ENCODE measurements at places on chromosomes 3 and 15.

DNA sequence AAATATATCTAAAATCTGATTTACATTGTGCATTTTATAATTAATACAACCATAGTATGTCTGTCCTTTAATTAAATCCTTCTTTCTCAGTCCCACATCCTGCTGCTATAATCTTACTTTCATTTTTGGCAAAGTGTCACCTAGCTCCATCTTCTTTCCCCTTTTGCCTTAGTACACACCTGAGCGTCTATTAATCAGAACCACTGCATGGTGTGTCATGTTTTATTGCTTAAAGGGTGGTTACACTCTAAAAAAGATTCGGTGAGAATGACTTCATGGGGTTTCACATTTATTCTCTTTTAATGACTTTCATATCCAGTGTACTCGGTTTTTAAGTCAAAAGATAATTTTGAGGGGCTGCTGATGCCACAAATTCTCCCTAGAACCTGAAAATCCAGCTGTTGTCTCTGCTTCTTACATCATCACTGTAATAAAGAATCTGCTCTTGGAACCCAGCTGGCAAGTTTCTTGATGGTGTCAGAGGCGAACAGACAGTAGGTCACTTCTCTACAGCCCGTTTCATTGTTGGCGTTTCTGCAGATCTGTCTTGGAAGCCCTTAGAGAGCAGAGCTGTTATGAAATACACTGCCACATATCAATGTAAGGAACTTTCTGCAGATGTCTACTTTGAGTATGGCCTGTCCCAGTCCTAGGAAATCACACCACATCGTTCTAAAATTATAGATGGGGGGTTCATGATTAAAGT is 99.7 kb downstream of the TIGIT start:
- DNase-seq, result no peak

- DNase-seq, result no peak
Measured at GRCh38 chr15:73928971-73929627, 2.8 kb downstream of the LOXL1 start.

- no peak for DNase-seq
Measured at GRCh38 chr15:34732430-34732829, 22.4 kb downstream of the GJD2 start.

GRCh38 chr3:195147649-195148080 is 123.3 kb downstream of the XXYLT1 start:
- peak; percentile 52 for DNase-seq

DNA sequence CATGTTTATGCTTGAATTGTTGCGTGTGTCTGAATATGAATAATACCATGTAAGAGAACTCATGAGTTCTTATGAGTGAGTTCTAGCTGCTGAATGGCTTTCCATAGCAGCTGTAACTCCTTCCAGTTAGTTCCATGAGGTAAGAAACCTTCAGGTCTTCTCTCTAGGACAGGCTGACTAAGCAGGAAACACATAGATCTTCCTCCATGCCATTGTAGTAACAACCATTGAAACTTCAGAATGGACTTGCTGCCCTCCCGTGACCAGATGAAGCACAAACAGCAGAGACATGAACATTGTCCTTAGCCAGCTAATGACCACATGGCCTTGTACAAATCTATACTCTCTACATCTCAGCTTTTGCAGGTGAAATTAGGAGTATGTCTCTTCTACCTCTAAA is 200.0 kb downstream of the ZNF385D start:
- DNase-seq, result no peak

DNA sequence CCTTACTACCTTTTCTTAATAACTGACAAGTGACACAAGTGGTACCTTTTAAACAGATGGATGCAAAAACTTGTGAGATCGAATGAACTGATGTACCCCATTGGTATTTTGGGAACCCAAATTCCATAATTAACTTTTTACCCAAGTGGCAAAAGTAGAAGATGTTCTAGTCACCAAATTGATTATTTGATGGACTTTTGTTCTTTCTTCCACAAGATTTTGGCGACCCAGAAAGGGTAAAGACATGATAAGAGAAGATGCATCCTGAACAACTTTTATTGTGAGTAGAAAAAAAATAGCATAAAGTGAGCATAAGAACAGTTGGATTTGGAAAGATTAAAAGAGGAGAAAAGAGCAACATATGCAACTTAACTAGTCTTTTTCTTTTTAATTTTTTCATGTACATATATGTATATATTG is 159.5 kb downstream of the TIGIT start:
- DNase-seq, result no peak

DNA sequence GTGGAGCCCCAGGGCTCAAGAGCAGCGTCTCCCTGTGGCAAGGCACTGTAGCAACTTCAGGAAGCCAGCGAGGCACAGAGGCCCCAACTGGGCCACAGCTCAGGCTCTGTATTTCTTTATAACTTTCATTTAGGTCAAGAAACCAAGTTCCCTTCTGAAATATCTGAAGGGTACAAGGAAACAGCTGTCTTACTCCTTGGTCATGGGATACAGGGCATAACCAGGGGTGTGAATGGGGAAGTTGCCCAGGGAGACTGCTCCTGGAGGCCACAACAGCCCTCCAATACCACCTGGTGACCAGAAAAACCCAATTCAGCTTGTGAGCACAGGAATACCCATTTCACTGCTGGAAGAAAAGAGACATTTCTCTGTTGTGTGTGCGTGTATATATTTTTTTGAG is 13.3 kb upstream of the SPTBN5 start:
- DNase-seq, result no peak

- DNase-seq, result no peak
Measured at GRCh38 chr15:43913941-43914340, 87.1 kb downstream of the WDR76 start.

GRCh38 chr15:36363335-36363734 is 216.1 kb upstream of the CDIN1 start:
- no peak for DNase-seq

GRCh38 chr3:19596408-19596807 is 337.6 kb downstream of the EFHB start:
- DNase-seq, result no peak

- no peak for DNase-seq
Measured at GRCh38 chr3:117063930-117064329, 354.4 kb downstream of the TUSC7 start.

- DNase-seq, result no peak
Measured at GRCh38 chr3:21585216-21585740, 165.7 kb downstream of the ZNF385D start.

GRCh38 chr3:27681249-27681748 is 40.8 kb downstream of the EOMES start:
- peak; percentile 74 for DNase-seq

DNA sequence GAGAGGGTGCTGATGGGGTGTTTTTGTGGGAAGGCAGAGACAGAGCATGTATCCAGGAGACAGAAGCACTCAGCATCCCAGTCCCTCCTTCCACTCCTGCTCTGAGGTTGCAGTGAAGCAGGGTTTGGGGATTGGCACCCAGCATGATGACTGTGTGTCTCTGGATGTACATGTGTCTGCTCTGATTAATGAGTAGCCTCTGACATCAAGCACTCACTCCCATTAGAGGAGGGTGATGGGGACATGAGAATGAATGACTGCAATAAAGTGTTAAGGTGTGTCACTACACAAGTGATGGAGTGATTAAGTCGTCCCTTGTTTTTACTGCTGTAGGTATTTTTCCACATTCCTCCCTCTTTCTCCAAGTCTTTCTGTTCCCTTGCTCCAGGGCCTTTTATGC is 9.6 kb upstream of the MYZAP start:
- DNase-seq, result no peak

- DNase-seq, result no peak
Measured at GRCh38 chr3:117566926-117567325, 857.3 kb downstream of the TUSC7 start.

DNA sequence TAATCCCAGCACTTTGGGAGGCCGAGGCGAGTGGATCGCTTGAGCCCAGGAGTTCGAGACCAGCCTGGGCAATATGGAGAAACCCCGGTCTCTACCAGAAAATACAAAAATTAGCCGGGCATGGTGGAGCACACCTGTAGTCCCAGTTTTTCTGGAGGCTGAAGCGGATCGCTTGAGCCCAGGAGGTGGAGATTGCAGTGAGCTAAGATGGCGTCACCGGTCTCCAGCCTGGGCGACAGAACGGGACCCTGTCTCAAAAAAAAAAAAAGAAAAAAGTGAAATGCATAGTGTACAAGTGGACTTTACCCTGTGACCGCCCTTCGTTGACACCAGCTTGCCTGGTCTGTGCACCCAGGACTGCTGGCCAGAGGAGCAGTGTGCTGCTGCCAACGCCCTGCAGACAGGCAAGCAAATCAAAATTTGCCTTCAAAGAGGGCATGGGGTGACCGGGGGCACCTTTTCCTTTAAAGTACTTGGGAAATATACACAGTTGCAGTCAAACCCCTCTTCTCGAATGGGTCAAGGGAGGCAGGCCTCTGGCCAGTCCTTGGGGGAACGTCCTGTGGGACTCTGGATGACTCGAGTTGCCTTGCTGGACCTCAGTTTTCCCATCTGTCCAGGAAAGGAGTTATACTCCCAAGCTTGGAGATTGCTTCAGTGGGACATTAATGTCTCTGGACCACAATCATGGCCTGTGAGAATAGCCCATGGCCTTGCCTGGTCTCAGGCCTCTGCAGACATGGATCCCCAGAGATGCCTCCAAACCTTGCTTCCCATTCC is 1.0 kb downstream of the XYLB start:
- DNase-seq, result peak; percentile 73

DNA sequence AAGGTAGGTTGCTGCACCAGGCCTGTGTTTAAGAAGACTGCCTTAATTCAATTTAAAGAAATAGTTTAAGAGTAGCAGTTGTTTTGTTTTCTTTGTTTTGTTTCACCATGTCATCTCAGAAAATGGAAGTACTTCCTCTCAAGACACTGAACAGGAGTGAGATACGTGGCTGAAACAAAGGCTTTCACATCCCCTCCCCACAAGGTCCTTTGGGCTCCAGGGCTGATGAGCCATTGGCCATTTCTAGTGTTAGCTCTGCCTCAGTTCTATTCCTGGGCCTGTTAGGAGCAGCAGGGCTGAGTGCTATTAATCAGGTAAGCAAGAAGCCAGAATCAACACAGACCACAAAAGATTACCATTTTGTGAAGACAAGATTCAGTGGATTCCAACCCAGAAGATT is 132.8 kb downstream of the KCNAB1 start:
- no peak for DNase-seq

GRCh38 chr3:193832833-193833413 is 239.9 kb downstream of the OPA1 start:
- DNase-seq, result no peak

DNA sequence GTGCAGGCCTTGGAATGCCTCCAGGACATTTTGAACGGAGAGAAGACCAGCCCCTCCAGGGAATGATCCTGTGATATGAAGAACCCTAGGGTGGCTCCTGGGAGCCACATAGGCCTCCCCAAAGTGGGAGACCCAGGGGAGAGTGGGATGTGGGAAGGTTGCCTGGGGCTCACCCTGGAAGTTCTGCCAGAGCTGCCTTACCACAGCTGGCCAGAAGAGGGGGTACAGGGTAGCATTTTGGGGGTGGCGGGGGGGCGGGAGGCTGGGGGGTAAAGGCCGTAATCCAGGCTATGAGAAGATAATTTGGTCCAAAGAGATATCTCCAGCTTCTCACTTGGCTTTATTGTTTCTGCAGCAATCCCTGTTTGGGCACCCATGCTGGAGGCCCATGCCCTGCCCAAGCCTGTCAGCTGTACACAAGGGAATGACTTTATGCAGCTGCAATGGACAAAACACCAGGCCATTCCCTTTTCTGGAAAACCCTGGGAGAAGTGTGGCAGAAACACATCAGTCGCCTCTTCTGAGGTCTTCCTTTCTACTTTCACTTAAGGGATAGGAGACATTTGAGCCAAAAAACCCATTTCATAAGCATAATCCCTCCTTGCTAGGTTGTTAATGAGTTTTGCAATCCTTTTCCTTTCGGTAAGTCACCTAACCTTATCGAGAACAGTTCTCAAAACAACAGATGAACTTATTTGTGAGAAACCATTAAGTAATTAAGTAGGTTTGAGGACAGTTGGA is 11.0 kb upstream of the MUSTN1 start:
- no peak for DNase-seq

DNA sequence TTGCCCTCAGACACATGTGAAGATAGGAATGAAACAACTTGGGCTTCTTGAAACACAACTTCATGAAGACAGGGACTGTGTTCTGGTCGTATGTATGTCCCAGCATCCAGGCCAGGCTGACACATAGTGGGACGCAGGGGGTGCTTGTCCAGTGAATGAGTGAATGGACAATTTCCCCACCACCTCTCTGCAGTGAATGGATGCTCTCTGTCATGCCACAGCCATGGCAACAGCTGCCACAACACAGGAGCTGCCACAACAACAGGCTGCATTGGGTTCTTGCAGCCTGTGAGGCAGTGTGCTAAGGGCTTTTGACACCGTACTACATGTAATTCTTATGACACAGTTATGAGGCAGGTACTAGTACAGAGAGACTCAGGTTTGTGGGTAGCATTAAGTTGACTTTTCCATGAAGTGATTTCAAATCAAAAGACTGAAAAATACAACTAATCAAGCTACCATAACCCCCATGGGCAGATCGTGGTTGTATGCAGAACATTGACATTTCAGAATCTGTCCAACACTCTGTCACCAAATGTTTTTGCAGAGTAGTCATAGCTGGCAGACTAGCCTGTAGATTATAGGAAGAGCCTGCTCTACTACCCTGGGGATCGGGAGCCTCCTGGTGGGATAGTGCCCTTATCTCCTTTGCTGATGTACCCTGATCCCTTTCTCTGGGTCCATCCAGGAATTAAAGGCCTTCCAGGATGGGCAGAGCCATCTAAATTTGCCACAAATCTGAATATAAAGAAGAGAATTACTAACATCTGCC is 40.8 kb downstream of the CLSTN2 start:
- DNase-seq, result no peak

DNA sequence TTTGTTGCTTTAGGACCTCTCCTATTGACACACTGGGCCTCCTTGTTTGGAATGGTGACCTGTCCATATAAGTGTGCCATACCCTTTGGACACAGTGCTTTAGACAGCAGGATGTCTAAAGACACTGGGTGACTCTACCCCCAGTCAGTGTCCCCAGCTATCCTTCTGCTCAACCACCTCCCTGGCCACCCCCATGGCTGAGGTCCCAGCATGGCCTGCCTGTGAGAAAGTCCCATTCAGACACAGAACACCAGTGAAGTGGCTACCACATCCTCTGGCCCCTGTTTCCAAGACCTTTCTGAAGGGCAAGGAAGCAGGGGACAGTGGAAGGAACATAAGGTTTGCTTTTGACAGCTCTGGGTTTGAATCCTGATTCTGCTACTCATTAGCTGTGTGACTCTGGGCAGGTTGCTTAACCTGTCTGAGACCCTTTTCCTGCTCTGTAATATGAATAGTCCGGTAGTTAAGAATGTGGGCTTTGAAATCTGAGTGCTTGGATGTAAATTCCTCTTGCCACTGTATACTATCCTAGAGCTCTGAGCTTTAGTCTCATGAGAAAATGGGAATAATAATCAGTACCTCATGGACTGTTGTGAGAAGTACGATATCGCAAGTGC is 6.3 kb upstream of the AP3S2 start:
- no peak for DNase-seq

DNA sequence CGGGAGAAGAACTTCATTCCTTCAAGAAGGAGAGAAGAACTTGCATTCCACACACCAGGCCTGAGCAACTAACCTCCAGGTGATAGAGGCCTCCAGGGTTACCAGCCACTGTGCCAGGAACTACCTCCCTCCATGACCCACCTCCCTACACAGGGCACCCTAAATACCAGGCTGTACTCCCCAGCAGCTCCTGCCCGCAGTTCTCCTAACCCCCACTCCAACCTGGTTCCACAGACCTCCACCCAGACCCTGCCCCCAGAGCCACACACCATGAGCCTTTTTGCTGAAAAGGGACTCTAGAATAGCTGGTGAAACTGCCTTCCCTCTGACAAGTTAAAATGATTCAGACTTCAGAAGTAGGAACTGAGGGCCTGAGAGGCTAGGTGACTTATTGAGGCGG is 8.2 kb downstream of the IGDCC3 start:
- no peak for DNase-seq
